ENCODE measurements at places on chromosomes 3 and 15.

- DNase-seq, result no peak
These were observed 1333.0 kb downstream of the ROBO1 start for GRCh38 chr3:78434801-78435200.

GRCh38 chr3:36295296-36295695, 85.0 kb upstream of the STAC start:
- DNase-seq, result no peak

DNA sequence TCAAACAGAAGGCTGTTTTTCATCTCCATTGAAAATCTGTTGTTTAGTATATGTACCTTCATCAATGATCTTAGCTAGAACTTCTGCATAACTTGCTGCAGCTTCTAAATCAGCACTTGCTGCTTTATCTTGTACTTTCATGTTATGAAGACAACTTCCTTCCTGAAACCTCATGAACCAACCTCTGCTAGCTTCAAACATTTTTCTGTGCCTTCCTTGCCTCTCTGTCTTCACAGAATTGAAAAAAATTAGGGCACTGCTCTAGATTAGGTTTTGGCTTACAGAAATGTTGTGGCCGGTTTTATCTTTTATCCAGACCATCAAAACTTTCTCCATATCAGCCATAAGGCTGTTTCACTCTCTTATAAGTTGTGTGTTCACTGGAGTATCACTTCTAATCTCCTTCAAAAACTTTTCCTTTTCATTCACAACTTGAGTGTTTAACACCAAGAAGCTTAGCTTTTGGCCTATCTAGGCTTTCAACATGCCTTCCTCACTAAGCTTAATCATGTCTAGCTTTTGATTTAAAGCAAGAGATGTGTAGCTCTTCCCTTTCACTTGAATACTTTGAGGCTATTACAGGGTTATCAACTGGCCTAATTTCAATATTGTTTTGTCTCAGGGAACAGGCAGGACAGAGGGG, 78.6 kb downstream of the IGSF11 start:
- DNase-seq, result peak; percentile 35

GRCh38 chr15:94252906-94253491, 21.6 kb downstream of the MCTP2 start:
- no peak for DNase-seq

- no peak for DNase-seq
These were observed 108.8 kb downstream of the EPHB1 start for GRCh38 chr3:134903837-134904236.

- peak; percentile 2 for DNase-seq
These were observed 269.2 kb downstream of the ZBBX start for GRCh38 chr3:167110901-167111300.

- DNase-seq, result no peak
These were observed 76.3 kb upstream of the FRMD4B start for GRCh38 chr3:69462022-69462825.

DNA sequence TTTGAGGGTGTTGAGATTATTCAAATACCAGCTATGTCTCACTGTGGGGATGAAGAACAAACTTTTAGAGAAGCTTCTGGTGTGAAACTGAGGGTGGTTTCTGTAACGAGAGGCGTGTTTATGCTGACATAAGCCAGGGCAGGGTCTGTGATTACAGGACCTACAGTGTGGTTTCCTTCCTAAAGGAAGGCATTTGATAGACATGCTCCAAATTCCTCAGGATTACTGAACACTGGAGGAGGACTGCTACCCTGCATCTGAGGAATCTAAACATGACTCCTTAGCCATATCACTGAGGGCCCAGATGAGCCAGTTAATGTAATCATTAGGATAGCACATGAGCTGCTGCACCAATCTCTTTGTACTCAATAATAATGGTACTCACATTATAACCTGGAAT, 328.4 kb upstream of the UMPS start:
- DNase-seq, result no peak

DNA sequence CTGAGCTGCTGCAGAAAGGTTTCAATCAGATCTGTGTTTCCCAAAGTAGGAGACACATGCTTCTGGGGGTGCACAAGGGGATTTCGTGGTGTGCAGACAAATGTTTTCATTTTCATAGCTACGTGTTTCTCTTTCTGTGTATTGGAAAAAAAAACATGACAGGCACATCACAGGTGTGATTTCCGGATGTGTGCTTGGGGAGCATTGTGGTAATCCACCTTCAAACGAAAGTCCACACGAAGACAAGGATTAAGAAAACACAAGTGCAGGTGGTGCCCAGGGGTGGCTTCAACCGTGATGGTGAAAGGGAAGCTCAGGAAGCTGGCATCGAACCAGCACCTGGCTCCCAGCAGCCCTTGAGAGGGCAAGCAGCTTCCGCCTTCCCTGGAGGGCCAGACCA, 164.6 kb upstream of the LINGO1 start:
- DNase-seq, result no peak

DNA sequence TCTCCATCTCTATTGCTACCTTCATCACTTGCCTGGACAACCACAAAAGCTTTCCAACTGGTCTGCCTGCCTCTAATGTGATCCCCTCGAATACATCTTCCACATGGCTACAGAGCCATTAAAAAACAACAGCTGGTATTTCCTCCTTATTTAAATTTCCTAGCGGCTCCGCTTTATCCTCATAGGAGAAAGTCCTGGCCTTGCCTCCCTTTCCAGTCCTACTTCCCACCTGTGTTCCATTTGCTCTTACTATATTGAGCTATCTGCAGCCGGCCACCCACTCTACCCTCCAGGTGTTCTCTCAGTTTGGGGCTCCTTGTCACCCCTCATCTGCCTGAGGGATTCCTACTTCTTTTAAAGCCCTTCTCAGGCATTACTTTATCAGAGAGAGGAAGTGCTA, 49.7 kb upstream of the TSPAN3 start:
- DNase-seq, result no peak

DNA sequence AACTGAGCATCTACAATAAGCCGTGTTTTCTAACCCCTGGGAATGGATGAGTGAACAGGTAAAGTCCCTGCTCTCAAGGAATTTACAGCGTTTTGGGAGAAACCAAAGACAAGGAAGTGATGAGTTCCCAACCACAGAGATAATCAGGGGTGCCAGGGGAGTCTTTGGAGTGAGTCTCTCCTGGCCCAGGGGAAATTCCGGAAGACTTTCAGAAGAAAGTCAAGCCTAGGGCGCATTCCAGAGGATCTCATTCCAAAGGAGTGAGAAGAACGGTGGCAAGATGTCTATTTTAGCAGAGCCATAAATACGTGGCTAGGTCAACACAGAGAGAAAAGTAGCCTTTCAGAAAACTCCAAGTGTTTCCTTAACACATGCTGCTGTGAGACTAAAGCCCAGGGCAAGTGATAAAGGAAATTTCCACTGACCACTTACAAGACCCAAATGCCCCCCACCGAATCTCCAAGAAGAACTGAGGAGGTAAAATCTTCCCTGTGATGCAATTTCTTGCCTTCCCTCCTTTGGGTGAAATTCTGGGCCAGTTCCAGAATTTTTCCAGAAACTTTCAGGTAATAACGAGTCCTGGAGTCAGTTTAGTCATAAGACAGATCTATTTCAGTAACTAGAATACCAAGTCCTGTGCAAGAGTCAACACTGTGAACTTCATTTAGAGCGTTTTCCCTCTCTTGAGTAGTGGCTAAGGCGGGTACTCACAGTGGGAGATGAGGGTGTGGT, 437.4 kb downstream of the NR2F2 start:
- DNase-seq, result no peak

DNA sequence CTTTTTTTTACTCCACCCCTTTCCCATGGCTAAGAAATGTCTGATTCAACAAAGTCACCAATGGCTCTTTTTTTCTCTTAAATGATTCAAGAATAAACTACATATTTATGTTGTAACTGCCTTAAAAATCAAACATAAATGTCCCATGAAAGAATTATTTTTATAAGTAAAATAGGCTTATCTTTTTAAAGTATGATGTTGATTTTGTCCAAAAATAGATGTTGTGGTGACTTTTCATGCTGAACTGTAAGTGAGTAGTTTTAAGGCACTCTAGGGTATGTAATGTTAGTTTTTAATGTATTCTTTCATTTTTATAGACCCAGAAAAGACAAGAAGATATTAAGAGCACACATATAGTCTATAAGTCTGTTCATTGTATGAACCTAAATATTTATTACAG, 594.9 kb downstream of the NLGN1 start:
- no peak for DNase-seq

DNA sequence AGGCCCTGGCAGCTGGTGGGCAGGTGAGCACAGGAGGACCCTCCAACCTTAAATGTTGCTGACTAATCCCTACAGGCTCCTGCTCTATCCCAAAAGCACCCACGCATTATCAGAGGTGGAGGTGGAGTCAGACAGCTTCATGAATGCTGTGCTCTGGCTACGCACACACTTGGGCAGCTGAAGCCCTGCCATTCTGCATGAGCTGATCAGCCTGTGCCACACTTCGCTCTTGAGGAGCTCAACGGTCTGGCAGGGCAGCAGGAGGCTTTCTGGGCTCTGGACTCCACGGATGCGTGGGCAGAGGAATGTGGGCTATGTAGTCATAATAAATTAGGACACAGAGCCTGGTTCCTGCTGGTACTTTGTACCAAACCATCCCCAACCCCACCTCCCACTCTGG, 6.1 kb downstream of the MST1 start:
- DNase-seq, result no peak

DNA sequence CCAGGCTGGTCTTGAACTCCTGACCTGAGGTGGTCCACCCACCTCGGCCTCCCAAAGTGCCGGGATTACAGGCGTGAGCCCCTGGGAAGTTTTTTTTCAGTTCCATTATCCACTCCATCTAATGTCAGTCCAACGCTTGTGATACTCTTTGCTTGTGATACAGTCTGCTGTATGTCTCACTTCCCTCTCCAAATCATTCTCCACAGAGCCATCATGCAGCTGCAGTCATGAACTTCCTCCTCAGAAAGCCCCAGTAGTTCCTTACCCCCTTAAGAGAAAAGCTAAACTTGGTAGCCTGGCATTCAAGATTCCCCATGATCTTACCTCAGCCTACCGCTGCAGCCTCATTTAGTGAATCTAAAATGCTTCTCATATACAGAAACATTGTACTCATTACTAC, 2.3 kb downstream of the ARPC4 start:
- no peak for DNase-seq

GRCh38 chr3:149234671-149235245, 13.1 kb upstream of the CP start:
- DNase-seq, result peak; percentile 36

- DNase-seq, result no peak
These were observed 259.4 kb upstream of the PROK2 start for GRCh38 chr3:72044231-72044855.

GRCh38 chr3:129958755-129959154, 15.8 kb upstream of the TRH start:
- no peak for DNase-seq

DNA sequence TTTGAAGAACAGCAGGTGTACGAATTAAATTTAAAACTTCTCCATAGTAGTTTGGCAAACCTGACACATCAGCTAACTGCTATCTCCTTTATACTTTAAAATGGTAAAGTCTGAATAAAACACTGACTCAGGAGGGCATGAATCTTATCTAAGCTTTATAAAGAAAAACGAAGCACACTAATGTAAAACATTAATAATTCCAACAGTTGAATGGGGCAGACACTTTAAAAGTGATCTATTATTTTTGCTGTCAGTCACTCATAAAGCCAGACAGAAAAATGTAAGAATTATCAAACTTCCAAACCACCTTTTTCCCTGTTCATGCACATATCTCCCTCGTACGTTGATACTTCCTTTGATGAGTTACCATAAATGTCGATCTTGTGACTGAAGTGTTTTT, 2.6 kb downstream of the ARF4 start:
- no peak for DNase-seq

DNA sequence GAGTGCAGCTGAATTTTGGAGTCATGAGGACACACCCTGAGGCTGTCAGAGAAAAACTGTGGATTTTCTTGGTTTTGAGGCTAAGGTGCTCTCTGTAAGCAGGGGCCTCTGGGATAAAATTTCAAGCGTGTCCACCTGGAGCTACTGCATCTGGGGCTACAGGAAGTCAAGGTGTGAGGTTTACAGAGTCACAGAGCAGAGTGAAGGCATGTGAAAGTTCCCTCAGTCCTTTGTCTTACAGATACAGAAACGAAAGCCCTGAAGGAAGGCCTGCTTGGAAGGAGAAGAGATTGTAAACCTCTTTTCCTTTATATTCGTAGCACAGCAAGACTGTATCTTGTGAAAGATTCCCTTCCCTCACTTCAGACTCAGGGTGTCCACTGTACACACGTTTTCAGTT, 138.6 kb downstream of the OPA1 start:
- no peak for DNase-seq

DNA sequence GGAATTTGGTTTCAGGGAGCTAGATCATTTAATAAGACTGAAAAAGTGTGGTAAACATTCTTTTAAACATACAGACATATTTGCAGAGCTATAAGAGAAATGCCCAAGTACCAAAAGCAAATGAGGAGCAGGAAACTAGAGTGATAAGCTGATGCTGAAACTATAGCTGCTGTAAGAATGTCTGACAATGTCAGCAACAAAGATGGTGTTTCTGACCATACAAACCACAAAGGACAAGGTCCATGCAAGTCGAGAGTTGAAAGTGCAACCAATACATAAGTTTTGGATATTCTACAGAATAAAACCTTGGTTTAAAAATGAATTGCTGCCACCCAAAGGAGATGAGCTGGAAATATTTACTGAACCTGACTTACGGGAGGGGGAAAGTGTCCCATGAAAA, 610.2 kb downstream of the TBL1XR1 start:
- DNase-seq, result no peak

- no peak for DNase-seq
These were observed 92.8 kb upstream of the MITF start for GRCh38 chr3:69646287-69647067.

Data from OCI-M1 (cell line).